Cortex of kidney (tissue), 1 donor: ENCODE measurements at places on chromosomes 4 and X.

DNA sequence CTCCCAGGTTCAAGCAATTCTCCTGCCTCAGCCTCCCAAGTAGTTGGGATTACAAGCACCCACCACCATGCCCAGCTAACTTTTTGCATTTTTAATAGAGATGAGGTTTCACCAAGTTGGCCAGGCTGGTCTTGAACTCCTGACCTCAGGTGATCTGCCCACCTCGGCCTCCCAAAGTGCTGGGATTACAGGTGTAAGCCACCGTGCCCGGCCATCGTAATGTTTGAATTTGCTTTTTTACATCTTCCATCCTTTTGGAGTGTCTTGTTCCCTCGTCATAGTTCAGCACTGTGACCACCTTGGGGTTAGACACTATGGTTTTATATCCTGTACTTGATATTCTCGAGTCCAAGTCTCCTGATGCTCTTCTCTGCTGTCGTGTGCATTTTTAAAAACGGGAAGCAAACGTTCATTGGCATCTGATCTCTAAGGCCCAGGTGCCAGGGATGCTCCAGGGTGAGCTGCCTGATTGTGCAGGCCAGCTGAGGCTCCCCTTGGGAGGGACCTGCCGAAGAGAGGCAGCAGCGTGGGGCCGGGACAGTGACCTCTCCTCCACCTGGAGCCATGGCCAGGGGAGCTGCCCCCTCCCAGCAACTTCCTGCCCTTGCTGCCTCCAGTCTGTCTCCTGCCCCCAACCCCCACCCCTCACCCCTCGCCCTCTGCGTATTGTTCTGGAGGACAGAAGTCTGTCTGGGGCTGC, 16.7 kb downstream of the DGKQ start:
- no peak for DNase-seq

DNA sequence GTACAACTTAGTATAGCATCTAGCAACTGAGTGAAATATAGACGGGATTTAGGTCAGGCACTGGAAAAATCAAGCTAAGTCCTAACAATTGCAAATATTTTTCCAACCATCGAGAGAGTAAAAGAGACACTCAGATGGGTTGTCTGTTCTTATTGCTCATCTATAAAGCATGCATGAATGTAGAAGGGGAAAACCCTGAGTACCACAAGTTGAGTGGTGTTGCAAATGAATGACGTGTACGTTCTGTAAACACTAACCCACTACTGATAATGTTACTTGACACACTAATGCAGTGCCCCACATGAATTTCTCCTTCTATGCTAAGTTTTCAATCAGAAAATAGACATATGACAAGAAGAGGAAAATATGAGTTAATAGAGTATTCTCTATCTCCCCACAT, 211.2 kb downstream of the COX18 start:
- no peak for DNase-seq

DNA sequence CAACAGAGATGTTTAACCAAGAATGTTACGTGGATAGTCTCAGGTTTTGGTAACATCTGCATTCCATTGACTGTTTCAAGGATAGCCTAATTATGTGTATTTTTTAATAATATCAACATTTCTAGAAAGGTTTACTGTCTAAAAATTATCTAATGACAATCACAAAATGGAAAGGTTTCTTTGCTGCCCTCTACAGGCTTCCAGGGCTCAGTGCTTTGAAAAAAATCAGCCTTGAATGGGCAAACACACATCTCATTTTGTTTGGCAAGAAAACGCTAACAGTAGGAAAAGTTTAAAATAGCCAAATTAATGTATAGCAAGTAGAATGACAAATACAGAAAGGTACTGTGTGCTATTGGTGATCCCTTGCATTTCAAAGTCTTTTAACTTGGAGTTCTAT, 223.4 kb upstream of the PRPS2 start:
- DNase-seq = no peak

DNA sequence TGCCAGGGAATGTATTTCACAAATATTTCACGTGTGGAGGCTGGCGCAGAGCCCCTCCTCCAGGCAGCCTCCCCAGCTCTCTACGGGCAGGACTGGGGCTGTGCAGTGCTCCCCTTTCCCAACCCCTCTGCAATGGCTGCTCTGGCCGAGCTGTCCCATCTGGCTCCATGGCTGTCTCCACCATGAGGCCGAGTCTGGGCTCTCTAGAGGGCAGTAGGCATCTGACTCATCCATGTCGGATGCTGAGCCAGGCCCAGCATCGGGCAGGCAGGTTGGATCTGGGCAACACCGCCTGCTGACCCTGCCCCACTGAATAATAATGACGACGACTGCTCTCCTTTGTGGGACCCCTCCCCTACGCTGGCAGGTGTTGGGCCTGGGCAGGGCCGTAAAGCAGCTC, 11.0 kb upstream of the SH3TC1 start:
- DNase-seq = no peak

- no peak for DNase-seq
These were observed 34.3 kb downstream of the FGFRL1 start for GRCh38 chr4:1045595-1046201.

DNA sequence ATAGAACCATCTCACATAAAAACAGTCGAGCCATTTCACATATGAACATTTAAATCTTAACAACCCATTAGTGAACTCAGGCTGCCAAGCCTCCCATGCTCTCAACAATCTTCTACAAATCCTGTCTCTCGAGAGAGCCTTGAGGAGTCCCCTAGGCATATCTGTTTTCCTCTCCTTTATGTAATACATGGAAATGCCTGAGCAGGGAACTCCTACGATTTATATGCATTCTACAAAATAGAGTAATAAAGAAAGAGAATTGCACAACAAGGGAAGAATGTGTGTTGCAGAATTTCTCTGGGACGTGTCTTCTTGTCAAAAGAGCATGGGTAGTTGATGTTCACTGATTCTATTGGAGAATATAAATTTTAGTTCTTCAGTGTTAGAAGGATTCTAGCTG, 101.8 kb upstream of the VCX2 start:
- no peak for DNase-seq

- DNase-seq = no peak
These were observed 27.2 kb upstream of the SMARCA5 start for GRCh38 chr4:143486314-143486713.

- no peak for DNase-seq
These were observed 20.9 kb upstream of the CCDC149 start for GRCh38 chr4:24933684-24934275.

GRCh38 chr4:186296481-186296880, 30.5 kb downstream of the F11 start:
- no peak for DNase-seq
